ENCODE measurements at places on chromosomes 11 and 22.

- H3K4me1 ChIP-seq: no peaks in the 10 kb centered on the region
- DNase-seq: no peak
- no peaks in the 10 kb centered on the region for H3K27me3 ChIP-seq
- no peak overlapping the region for H3K27ac ChIP-seq
- no peak overlapping the region for H3K4me3 ChIP-seq
These were observed 257.1 kb upstream of the TENM4 start for GRCh38 chr11:79697905-79698304.

GRCh38 chr22:25199731-25200520, at the start of gene CRYBB3:
Gene CRYBB3, plus strand, starts transcription at chr22:25199858. Its CDS starts 1,539 bp downstream, at chr22:25201397.
- no peak within 1 kb of the TSS for H3K27ac ChIP-seq
- H3K4me1 ChIP-seq: peaks cover 2% of the 10 kb centered on the region
- no peak for DNase-seq
- H3K36me3 ChIP-seq: peaks cover 3% of the 10 kb centered on the region

DNA sequence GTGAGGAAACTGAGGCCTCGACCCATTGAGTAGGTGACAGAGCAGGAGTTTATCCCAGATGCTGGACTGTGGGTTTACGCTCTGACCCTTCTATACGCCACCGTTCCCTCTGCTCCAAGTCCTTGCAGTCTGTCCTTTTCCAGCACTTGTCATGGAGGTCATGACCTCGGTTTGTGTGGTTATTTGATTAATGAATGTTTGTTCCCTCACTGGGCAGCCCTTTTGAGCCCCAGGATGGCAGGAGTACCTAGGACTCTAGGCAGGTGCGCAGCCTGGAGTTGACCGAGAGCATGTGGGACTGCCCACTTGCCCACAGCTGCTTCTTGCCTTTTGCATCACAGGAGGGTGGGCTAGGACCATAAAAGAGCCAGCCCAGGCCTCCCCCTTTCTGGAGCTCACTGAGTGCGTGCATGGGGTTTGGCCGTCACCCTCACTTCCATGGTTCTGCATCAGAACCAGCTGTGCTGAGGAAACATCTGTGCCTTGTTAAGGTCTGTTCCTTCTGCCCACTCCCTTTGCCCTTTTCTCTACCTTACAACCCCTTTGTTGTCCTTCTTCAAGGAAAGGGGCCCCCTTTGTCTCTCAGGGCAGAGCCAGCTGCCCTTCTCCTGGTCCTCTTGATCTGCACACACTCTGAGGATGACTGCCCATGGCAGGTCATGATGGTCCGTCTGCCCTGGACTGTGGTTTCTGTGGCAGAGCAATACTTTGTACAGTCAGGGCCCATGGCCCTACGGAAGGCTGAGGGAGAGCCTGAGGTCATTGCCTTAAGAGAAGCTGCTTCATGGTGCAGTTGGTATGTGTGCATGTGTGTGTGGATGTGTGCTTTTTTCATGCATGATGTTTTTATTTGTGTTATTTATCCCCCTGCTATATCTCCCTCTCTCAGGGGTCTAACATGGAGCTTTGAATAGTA, 38.2 kb downstream of the BMAL1 start:
- peaks cover 16% of the 10 kb centered on the region for H3K36me3 ChIP-seq
- no peak for DNase-seq
- no peak overlapping the region for H3K4me3 ChIP-seq
- H3K27me3 ChIP-seq: no peaks in the 10 kb centered on the region
- peaks cover 44% of the 10 kb centered on the region for H3K4me1 ChIP-seq

DNA sequence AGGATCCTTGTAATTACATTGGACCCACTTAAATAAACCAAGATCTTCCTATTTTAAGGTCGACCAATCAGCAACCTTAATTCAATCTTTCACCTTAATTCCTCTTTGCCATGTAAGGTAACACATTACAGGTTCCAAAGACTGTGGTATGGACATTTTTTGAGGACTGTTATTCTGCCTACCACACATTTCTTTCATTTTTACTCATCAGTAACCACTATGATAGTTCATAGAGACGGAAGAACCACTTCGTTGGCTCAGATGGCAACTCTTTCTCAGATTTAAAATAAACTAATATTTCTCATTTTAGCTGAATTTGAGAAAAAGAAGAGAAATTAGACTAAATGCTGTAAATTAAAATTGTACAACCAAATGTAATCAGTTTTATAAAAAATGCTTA, 96.3 kb downstream of the PAX6 start:
- no peak overlapping the region for H3K27ac ChIP-seq
- H3K4me1 ChIP-seq: no peaks in the 10 kb centered on the region
- no peaks in the 10 kb centered on the region for H3K27me3 ChIP-seq
- no peak overlapping the region for H3K4me3 ChIP-seq

DNA sequence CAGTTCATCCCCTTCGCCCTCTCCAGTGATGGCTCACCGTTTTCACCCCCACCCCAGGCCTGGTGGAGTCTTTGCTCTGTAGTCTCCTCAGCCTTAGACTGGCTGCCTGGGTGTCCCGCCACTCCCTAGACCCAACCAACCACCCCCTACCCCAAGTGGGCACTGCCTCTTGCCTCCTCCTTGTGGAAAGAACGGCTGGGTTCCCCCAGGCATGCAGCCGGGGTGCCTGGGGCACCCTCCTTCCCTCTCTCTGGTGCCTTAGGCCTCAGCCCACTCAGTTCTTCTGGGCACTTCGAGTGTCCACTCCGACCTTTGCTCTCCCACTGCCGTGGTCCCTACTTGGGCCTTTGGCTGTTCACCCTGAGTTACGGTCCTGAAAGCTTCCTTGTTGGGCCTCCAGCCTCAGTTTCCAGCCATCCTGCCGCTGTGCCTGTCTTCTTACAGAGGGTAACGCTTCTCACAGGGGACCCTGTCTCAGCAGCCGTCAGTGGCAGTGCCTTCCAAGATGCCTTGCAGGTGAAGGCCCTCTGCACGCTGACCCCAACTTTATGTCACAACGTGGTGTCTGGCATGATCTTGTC, 3.1 kb downstream of the GRIK4 start:
- H3K36me3 ChIP-seq: no peaks in the 10 kb centered on the region
- peaks cover 2% of the 10 kb centered on the region for H3K4me1 ChIP-seq
- DNase-seq: no peak
- H3K27me3 ChIP-seq: peaks cover 56% of the 10 kb centered on the region
- no peak overlapping the region for H3K4me3 ChIP-seq

DNA sequence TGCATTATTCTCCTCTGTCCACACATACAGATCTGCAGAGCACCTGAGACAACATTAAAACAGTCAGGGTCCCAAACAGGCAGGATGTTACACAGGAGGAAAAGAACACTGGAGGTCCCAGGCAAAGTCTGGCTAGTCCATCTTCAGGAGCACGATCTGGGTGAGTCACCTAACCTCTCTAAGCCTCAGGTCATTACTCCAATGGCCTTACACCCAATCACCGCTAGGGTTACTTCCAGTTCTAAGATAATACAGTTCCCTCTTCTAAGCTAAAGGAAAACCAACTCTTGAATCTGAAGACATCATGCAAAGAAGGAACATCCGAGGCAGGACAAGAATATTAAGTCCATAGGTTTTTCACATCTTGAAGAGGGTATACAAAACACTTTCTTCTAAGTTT, 24.5 kb downstream of the ASCC2 start:
- H3K36me3 ChIP-seq: peaks cover 68% of the 10 kb centered on the region
- no peak for DNase-seq

DNA sequence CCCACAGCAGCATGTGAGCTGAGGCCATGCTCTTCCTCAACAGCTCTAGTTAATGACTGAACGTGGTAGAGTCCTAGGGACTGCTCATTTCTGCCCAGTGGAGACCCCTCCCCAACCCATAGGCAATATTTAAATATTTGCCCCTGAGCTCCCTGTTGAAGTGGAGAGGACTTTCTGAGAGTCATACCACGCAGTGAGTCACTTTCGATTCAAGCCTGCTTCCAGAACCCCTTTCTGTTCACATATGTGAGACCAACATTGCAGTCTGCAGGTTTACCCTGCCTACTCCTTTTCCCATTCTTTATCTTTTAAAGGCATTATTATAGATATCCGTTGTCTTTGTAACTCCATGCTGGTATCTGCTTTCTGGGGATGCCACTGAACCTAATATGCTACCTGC, 946.3 kb downstream of the JRKL start:
- H3K4me1 ChIP-seq: no peaks in the 10 kb centered on the region
- H3K27ac ChIP-seq: no peak overlapping the region
- no peaks in the 10 kb centered on the region for H3K36me3 ChIP-seq
- no peak overlapping the region for H3K4me3 ChIP-seq

DNA sequence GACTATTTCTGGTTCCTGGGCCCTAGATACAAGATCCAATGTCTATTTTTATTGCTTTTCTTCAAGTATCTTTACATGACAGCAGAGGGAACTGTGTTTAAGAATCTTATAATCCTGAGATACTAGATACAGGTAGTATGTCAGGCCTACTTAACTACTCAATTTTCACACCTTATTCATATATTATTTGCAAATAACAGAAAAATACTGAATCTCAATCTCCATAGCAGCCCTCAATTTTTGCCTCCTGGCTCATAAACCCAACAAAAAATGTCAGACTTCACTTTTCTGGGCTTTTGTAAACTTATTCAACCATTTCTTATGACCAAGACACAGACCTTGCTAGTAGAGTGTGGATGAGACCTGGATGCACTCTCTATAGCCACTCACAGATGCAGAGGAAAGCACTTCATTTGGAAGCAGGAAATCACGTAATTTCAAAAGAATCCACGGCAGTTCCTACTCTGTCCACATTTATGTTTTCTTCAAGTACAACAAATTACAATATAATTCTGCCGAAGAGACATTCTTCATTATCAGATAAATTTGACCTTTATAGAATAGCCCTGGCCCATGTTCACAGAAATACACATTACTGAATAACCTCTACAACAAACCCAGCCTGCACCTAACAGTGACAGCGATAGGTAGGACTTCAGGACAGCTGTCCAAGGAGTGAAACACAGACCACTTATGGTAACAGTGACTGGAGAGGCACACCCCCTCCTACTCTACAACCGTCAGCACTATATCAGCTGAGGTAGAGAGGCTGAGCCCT, 62.0 kb upstream of the YPEL1 start:
- no peaks in the 10 kb centered on the region for H3K27me3 ChIP-seq
- no peak overlapping the region for H3K27ac ChIP-seq
- peaks cover 44% of the 10 kb centered on the region for H3K36me3 ChIP-seq
- H3K4me3 ChIP-seq: no peak overlapping the region
- peaks cover 4% of the 10 kb centered on the region for H3K4me1 ChIP-seq
- no peak for DNase-seq

DNA sequence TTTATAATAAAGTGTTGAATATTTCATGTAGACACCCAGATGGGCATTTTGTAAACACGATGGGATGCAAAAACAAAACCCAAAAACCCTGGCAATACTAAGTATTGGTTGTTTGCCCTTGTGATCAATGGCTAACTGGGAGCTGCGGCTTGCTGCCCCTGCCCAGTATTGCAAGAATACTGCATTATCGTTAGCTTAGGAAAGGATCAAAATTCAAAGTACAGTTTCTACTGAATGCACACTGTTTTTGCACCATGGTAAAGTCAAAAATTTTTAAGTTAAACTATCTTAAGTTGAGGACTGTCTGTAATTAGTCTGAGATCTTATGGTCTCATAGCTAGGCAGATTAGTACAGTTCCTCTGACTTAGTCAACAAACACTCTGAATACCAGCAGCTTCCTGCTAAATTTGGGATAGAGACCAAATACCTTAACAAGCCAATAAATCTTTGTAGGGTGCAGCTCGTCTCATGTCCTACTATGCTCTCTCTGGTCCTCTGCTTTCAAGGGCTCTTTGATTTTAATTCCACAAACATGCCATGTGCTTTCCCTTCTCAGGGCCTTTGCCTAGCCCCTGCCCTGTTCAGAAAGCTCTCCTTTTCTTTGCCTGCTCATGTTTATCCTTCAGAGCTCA, 4.0 kb downstream of the CCDC90B start:
- H3K4me3 ChIP-seq: no peak overlapping the region
- no peaks in the 10 kb centered on the region for H3K27me3 ChIP-seq
- H3K27ac ChIP-seq: no peak overlapping the region
- peaks cover 21% of the 10 kb centered on the region for H3K36me3 ChIP-seq
- H3K4me1 ChIP-seq: peaks cover 24% of the 10 kb centered on the region

DNA sequence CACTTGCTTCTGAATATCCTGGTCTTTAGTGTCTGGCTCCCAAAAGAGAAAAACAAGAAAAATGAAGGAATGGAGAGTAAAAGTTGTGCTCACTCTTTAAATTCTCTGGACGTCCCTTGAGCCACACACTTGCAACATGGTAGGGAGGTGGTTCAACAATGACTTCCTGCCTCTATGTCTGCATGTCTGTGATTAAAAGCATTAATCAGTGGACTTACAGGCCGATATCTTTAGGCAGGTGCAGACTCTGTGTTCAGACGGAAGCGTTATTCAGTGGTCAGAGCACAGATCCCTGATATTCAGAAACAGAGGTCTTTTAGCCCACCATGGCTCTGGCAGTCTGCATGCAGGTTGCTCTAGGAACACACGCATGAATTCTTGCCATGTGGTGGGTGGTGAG, 1920.0 kb upstream of the RAG2 start:
- H3K27ac ChIP-seq: no peak overlapping the region
- DNase-seq: no peak
- H3K36me3 ChIP-seq: no peaks in the 10 kb centered on the region
- H3K27me3 ChIP-seq: no peaks in the 10 kb centered on the region
- no peak overlapping the region for H3K4me3 ChIP-seq

- no peaks in the 10 kb centered on the region for H3K27me3 ChIP-seq
- DNase-seq: no peak
- no peak overlapping the region for H3K27ac ChIP-seq
- H3K4me3 ChIP-seq: no peak overlapping the region
- no peaks in the 10 kb centered on the region for H3K36me3 ChIP-seq
- no peaks in the 10 kb centered on the region for H3K4me1 ChIP-seq
These were observed 278.5 kb upstream of the CCDC179 start for GRCh38 chr11:23138761-23139160.

DNA sequence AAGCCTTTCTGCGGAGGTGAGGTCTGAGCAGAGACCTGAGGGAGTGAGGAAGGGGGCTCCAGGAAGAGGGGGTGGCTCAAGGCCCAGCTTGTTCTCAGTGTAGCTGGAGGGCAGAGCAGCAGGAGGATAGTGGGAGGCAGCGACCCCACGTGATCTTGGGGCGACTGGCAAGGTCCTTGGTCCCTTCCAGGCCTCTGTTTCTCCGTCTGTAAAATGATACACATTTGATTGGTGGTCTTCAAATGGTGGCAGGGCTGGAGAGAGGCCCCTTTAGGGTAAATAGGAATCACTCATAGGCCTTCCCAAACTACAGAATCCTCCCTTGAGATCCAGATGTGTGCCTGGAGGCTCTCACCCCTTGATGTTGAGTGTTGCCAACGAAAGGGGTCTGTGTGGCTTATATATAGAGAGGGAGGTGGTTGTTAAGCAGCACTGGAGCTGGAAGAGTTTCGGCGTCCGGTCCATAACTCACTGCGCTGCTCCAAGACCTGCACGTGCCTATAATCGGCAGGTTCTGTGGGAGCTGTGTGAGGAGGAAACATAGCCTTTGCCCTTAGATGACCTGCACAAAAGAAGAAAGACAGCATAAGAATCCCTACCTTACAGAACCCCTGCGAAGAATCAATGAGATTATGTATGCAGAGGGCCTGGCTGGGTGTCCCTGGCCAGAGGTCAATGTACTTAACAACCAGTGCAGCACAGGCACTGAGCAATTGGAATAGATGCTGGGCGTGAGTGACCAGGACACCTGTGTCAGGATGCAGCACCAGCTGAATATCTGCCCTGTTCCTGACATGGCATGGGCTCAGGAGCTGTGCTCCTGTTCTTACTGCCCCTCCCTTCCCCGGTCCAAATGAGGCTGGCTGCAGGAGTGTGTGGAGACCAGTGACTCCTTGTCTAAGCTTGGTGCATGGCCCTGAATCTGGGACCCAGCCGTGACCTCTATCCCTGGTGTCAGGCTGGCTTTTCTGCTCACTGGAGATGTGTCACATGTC, 28.7 kb downstream of the OTOG start:
- H3K4me1 ChIP-seq: peaks cover 2% of the 10 kb centered on the region
- peaks cover 3% of the 10 kb centered on the region for H3K27me3 ChIP-seq
- DNase-seq: no peak
- H3K27ac ChIP-seq: no peak overlapping the region
